ENCODE measurements at places on chromosomes 5 and 9.
A peak's percentile ranks its signal among the peaks of the same experiment; 100 is the strongest.

GRCh38 chr9:129891569-129891968 is 56.3 kb downstream of the USP20 start:
- no peak for DNase-seq

DNA sequence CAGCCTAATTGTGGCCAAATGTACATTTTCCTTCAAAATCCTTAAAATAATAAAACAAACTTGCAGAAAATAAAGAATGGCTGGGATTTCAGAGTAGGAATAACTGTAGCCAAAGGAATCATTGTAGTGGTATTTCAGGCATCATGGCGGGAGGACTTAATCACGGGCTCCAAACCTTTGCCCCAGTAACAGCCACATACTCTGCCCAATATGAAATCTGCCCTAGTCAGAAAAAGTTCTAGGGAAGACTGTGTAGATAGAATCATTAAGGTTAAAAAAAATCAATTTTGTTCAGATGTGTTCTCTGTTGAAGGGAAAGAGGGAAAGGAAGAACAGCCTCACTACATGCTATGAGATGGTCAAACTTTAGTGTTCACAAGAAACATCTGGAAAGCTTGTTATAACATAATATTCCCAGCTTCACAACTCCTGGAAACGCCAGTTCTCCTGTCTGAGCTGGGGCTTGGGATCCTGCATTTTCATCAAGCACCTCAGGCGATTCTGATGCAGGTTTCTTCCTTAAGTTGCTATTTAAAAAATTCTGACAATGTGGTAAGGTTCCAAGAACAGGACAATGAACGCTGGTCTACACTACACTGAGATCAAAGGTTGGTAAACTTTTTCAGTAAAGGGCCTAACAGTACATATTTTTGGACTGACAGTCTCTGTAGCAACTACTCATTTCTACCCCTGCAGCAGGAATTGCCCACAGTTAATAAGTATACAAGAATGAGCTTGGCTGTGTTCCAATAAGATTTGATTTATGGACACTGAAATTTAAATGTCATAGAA is 87.9 kb downstream of the CEMIP2 start:
- peak; percentile 32 for DNase-seq

DNA sequence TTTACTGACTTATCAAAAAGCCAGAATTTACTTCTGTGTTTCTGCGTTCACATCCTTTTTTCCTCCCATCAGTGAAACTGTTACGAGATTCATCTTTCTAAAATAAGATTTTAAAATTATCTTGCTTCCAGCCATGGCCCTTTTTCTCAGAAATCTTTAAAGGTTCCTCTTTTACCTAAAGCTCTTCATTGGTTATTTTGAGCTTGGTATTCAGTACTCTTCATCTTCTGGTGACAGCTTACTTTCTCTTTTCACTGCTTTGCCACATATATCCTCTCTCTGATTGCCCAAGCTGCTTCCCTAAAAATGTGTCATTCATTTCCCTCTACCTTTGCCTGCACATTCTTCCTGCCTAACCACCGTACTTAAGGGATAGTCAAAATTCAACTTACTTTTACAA is 32.3 kb downstream of the TGFBR1 start:
- no peak for DNase-seq

GRCh38 chr9:121718084-121718483 is 66.7 kb downstream of the DAB2IP start:
- DNase-seq = peak; percentile 86

DNA sequence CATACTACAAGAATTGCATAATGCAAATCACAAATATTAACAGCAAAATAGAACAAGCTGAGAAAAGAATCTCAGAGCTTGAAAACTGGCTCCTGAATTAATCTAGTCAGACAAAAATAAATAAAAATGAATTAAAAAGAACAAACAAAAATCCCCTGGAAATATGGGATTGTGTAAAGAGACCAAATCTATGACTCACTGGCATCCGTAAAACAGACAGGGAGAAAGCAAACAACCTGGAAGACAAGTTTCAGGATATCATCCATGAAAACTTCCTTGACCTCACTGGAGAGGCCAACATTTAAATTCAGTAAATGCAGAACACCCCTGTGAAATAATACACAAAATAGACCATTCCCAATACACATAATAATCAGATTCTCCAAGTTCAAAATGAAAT is 229.3 kb upstream of the CTNND2 start:
- no peak for DNase-seq

DNA sequence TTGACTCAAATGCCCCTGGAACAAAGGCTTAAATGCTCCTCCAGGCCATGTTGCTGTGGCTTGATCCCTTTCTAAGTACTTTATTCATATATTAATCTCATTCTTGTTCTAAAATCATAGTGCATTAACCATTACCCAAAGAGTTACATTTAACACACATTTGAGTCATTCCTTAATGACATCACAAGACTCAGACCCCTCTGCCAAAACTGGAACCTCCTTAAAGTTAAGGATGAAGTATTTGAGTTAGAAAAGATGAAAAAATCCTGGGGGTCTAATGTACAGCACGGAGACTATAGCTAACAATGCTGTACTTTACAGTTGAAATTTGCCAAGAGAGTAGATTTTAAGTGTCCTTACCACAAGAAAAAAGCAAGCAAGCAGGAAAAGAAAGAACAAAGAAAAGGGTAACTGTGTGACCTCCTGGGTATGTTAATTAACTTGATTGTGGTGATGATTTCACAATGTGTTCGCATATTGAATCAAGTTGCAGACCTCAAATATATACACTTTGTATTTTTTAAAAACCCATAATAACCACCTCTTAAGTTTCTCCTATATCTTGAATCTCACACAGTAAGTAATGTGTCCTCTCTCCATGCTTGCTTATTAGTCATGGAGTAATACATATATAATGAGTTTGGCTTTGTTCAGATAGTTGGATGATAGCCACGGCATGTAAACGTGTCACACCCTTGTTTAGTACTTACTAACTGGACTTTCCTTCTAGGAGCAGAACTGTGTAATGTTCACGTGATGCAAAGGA is 376.9 kb downstream of the SEMA5A start:
- DNase-seq = no peak

DNA sequence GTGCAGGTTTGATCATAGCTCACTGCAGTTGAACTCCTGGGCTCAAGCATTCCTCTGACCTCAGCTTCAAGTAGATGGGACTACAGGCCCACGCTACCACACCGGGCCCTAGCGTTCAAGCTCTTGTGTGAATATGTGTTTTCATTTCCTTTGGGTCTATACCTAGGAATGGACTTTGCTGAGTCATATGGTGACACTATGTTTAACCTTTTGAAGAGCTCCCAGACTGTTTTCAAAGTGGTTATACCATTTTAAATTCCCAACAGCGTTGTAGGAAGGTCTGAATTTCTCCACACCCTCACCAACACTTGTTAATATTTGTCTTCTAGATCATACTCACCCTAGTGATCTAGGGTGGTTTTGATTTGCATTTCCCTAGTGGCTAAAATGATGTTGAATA is 33.5 kb downstream of the FAF2 start:
- no peak for DNase-seq

DNA sequence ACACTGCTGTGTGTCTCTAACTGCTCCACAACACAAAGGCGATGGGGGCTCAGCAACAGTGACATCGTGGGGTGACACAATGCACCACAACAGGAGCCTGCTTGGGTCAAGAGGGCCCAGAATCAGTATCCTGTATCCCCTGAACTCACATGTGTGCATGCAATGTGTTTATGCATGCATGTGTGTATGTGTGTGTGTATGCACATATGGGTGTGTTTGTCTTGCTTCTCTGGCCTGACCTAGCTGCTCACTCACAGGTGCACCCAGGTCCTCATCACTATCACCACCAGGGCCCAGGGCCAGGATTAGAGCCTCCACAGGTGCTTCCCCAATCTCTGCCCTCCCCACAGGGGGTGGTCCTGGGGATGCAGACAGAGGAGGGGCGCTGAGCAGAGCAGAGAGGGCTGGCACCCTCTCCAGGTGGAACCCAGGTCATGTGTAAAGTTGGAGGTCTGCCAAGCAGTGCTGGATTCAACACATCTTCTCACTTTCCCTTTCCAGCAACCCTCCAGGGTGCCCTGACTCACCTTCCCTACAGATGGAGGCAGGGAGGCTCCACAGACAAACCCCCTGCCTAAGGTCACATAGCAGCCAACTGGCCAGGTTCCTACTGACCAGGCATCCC is 18.1 kb upstream of the ZNF484 start:
- no peak for DNase-seq

- peak; percentile 73 for DNase-seq
These were observed 185.7 kb upstream of the IL12B start for GRCh38 chr5:159515909-159516415.

- DNase-seq = no peak
These were observed 118.8 kb upstream of the MTAP start for GRCh38 chr9:21683484-21684175.

DNA sequence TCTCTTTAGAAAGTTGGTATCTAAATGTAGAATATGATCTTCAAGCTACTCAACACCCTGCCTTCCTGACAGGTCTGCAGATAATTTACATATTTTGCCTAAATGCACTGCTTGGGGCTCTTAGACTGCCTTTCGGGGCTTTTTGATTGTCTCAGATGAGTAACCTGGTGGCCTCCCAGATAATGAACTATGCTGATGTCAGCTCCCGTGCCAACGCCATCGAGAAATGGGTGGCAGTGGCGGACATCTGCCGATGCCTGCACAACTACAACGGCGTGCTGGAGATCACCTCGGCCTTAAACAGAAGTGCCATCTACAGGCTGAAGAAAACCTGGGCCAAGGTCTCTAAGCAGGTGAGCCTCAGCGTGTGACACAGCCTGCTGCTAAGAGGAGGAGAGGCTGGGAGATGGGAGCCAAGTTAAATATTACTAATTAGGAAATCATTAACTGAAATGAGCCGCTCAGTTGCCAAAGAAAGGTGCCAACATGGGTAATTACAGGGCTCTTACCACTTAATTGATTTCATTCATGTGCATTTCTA is 20.8 kb upstream of the CKMT2 start:
- no peak for DNase-seq

GRCh38 chr9:121672986-121673385 is 21.6 kb downstream of the DAB2IP start:
- DNase-seq = no peak

DNA sequence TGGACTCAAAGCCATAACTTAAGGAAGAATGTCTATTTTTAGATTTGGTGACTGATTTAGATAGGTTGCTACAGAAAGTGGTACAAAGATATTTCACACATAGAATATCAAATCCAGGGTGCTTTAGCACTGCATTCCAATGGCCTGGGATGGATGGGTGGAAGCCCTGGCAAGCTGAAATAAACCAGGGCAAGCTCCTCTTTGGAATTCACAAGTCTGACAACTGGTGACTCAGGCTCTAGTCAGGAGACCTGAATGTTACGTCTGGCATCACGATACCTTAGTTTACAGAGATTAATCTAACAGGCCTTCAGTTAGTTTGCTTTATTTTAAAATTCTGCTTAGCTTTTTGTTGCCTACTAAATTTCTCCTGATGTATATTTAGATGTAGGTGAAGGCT is 144.0 kb downstream of the TMC1 start:
- DNase-seq = peak; percentile 68

GRCh38 chr9:1639166-1639565 is 376.0 kb upstream of the SMARCA2 start:
- no peak for DNase-seq

DNA sequence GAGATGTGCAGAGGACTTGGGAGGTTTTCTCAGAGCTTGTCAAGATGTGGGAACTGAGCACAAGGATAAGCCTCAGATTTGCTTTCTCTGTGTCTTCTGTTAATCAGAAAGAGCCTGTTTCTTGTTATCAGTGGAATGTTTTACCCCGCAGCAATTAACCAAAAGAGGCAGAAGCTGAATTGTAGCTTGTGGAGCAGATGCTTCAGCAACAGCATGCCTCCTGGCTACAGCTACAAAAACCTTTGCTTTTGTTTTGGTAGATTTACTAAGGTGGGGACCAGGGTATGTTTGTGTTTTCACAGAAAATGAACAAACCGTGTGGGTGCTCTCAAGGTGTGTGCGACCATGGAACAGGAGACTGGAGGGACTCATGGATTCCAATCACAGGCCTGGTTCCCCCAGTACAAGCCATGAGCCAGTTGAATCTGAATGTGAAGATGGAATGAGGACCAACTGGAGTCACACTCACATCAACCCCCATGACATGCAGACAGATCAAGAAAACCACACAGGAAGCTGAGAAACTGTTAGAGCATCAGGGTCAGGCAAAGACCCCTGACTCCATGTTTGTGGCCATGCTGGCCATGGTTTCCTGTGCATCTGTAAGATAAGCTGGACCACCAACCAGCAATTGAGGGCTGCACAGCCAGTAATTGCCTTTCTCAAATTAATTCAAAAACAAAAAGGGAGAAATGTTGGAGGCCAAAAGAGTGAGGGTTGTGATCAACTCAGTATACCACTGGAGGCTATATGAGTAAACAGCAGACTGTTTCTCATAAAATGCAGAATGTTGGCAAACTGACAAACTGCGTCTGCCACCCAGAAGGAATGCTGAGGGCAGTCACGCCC is 6.9 kb downstream of the UGT3A2 start:
- DNase-seq = no peak

DNA sequence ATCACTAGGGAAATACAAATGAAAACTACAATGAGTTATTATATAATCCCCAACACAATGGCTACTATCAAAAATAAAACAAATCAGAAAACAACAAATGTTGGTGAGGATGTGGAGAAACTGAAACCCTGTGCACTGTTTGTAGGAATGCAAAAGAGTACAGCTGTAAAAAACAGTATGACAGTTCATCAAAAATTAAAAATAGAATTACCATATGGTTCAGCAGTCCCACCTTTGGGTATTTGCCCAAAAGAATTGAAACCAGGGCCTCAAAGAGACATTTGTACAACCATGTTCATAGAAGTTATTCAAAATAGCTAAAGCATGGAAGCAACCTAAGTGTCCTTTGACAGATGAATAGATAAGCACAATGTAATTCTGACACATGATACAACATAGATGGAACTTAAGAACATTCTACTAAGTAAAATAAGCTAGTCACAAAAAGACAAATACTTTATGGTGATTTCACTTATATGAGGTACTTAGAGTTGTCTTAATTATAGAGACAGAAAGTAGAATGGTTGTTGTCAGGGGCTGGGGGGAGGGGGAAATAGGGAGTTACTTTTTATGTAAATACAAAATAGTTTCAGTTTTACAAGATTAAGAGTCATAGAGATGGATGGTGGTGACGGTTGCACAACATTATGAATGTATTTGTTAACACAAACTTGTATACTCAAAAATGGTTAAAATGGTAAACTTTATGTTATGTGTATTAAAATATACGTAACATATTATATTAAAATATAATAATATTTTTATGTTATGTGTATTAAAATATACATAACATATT is 102.8 kb downstream of the KCTD16 start:
- DNase-seq = no peak

GRCh38 chr5:151020304-151021110 is at the start of gene GPX3:
GPX3 (plus strand) TSS chr5:151020591; CDS start chr5:151020655, 64 bp downstream.
- DNase-seq = peak; percentile 86

- no peak for DNase-seq
These were observed 92.4 kb downstream of the MAP1B start for GRCh38 chr5:72199681-72200080.

- no peak for DNase-seq
These were observed 141.0 kb downstream of the ST8SIA4 start for GRCh38 chr5:100762108-100762507.

- DNase-seq = no peak
These were observed 293.9 kb upstream of the TARS1 start for GRCh38 chr5:33146881-33147280.

Data from AG20443 (cell line).